Activated CD4-positive, alpha-beta T cell treated with anti-CD3 and anti-CD28 coated beads, Interleukin-2, amount 10 ng/mL, durations not matched to agents 7 days and 5 days (primary cell): ENCODE measurements at places on chromosomes 3 and 15. TPM values are rescaled to one million over a fixed set of nuclear protein-coding genes. Genes with fewer than 3 reads are reported as not detected.

DNA sequence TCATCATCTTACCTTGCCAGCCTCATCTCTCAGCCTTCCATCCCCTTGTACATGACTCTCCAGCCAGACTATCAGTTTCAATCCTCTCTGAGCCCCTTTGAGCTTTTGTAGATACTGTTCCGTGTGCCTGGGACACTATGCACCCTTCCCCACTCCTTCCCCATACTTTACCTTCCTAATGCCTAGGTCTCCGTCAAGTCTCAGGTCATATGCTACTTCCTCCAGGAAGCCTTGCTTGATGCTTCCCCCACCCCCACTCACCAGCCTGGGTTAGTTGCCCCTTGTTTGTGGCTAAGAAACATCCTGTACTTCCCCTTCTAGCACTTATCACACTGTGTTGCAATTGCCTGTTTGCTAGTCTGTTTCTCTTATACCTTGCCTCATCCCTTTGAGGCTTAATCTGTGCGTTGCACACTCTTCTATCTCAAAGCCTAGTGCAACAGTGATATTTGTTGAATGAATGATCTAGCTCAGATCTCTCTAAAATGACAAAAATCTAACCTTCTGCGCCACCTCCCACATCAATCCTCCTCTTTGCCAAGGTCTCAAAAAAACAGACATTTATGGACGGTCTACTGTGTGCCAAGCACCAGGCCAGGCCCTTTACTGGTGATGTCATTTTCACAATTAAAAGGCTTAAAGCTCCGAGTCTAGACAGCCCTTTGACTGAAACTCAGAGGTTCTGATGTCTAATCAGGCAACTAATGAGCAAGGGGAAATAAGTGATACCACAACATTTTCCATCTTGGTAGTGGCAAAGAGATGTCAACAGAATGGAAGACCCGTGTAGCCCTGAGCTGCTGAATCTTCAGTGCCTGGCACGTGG lies 6.5 kb upstream of the USP3 start:
- DNase-seq: peak; percentile 76

Gene DAZL
- total RNA-seq: not detected

DNA sequence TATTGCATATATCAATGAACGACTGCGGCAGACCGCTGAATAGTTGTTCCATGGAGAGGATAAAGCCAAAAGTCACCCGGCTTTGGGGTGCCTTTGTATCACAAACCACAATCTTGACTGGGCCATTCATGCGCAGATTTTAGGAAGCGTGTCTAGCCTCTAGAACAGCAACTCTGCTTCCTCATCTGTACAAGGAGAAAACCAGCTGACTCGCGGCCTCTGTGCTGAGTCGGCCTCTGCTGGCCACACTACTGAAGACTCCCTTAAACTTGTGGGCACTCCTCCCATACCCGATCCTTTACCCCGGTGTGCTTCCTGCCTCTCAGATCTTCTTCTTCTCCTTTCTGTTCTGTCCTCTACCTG lies 872 bp downstream of the DLEC1 start:
- DNase-seq: peak; percentile 61

- no peak for DNase-seq
Measured at GRCh38 chr3:126309165-126309564, 48.0 kb downstream of the KLF15 start.

- no peak for DNase-seq
Measured at GRCh38 chr3:131082871-131083863, 56.5 kb downstream of the NEK11 start.

DNA sequence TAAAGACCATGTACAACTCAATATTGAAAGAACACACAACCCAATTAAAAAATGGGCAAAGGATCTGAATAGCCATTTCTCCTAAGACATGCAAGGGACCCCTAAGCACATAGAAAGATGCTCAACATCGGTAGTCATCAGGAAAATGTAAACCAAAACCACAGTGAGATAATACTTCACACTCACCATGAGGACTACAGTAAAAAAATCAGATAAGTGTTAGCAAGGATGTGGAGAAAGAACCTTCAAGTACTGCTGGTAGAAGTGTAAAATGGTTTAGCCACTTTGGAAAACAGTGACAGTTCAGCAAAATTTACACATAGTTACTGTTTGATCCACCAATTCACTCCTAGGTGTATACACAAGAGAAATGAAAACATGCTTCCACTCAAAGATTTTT lies 30.1 kb upstream of the XIRP1 start:
- DNase-seq: no peak

Gene THSD4
- not detected for total RNA-seq

DNA sequence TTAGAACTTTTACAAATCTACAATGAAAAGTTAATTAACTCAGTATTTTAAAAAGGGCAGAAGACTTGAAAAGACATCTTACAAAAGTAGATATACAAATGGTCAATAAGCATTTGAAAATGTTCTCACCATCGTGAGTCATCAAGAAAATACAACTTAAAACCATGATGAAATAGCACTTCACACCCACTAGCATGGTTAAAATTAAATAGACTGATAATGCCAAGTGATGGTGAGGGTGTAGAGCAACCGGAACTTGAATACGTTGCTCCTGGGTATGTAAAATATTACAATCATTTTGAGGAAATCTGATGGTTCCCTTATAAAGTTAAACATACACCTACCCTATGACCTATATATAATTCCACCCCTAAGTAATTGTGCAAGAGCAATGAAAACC lies 319.8 kb upstream of the UMPS start:
- DNase-seq: no peak

Gene CHST2
- total RNA-seq: 1.3 TPM

- no peak for DNase-seq
Measured at GRCh38 chr3:195699860-195700259, 20.9 kb upstream of the MUC20 start.

Gene CAV3
- total RNA-seq: not detected

Gene GPR62
- total RNA-seq: not detected

DNA sequence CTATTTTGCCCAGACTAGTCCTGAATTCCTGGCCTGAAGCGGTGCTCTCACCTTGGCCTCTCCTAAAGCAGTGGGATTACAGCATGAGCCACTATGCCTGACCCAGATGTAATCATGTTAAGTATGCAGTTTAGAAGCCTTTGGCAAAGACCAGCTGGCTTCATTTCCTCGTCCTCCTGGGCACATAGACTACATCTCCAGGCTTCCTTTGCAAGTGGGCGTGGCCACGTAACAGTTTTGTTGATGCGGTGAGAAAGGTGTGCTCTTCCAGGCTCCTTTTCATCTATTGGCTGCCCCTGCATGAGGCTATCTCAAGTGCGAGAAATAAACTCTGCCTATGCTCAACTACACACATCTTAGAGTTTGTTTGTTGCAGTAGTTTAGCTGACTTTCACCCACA lies 13.0 kb downstream of the SV2B start:
- DNase-seq: no peak

Gene GP5
- 1.1 TPM for total RNA-seq

DNA sequence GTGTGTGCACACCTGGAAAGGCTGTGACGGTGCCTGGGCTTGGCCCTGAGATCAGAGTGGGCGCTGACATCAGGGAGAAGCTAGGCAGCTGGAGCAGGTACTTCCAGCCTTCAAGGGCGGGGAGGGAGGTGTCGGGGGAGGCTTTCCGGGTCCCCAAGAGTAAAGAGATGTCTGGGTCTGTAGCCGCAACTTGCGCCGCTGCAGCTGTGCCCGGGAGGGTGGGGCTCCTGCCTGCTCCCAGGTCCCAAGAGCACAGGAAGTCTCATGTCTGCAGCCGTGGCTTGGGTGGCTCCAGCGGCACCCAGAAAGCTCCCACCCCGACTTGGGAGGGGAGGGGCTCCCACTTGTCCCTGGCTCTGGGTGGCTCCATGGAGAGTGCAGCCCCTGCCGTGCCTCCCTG lies 103.2 kb upstream of the BNIP2 start:
- peak; percentile 27 for DNase-seq

Gene ZNF621
- total RNA-seq: 21.7 TPM

Gene RARB
- not detected for total RNA-seq

Gene MCTP2
- 17.0 TPM for total RNA-seq

- DNase-seq: no peak
Measured at GRCh38 chr3:134291319-134292254, 40.9 kb upstream of the RYK start.

DNA sequence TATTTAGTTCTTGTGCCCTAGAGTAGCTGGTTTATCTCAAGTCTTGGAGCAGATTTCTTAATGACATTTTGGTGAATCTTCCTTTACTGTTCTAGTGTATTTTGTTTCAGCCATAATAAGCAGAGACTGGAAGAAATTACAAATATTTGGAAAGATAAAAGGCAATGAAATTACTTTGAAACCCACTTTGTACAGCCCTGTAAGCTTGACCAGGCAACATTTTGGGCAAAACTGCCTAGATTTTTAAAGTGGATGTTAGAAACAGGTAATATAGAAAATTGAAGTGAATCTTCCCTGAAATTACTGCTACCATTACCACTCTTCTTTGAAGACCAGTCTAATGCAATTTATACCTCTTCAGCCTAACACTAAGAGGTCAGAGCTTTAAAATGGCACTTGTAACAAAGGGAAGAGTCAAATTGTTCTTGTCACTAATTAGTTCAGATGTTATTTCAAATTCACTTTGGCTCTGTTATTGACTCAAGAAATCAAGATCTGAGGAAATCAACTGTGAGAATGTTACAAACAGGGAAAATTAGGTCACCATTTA lies 589.4 kb downstream of the NLGN1 start:
- no peak for DNase-seq

Gene MEGF11
- not detected for total RNA-seq

Gene RBP2
- not detected for total RNA-seq

DNA sequence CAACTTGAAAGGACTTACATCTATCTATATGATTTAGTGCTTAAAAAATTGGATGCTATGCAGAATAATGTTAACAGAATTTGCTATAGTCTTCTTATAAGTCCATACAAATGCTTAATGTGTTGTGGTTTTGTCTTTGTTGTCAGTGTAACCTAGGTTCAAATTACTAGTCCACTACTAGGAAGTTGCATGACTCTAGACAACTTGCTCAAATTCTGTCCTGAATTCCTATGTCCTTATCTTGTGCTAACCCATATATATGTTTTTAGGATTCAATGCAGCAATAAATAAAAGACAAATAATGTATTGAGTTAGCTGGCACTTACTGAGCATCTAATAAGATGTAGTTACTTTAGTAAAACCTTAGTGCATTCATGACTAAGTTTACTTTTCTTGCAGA lies 276.5 kb upstream of the KCNMB2 start:
- DNase-seq: no peak

Gene SI
- total RNA-seq: not detected

- no peak for DNase-seq
Measured at GRCh38 chr3:136251511-136251910, 1.4 kb downstream of the PCCB start.

- no peak for DNase-seq
Measured at GRCh38 chr3:64195789-64196188, 29.5 kb downstream of the PRICKLE2 start.

Gene EXOSC7
- total RNA-seq: 35.8 TPM

Gene DZIP1L
- 0.40 TPM for total RNA-seq

Gene CCR5
- 25.2 TPM for total RNA-seq

GRCh38 chr3:184099806-184100686 lies 3.2 kb downstream of the HTR3E start:
- no peak for DNase-seq

Gene B3GNT5
- total RNA-seq: 0.67 TPM

Gene GABRR3
- total RNA-seq: not detected

DNA sequence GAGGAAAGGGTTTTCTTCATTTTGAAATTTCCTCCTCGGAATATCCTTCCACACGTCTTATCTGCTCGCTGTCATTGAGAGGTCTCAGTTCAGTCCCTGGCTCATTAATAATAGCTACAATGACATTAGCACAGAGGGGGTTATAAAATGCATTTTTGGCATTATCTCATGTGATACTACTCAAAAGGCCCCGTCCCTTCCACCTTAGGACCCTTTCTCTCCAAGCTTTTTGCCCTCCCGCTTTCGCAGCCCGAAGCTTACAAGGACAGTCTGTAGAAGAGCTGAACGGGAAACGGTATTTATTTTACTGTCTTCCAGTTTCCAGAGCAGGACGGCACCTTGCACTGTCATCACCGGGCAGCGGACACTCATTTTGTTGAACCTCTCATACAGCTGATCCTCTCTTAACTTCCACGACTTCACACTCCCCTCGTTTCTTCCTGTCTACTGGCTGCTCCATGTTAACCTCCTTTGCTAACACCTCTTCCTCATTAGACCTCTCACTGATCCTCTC lies 5.6 kb upstream of the PLEKHO2 start:
- DNase-seq: no peak

DNA sequence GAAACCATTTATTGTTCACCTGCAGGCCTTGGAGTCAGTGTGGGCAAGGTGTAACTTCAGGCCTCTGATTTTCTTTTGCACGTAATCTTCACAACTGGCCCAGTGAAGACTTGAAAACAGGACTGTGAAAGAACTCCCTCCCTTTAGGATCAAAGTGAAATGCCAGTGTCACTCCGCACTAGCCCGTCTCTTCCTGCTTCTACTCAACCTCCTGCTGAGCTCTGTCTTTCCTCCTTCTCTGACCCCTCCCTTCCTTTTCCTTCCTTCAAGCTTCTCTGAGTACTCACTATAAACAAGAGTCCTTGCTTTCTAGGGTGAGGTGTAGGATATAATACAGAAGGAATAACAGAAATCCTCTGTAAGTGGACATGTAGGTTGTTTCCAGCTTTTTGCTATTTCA lies 28.5 kb downstream of the TMEM41A start:
- no peak for DNase-seq

Gene CACNA2D3
- not detected for total RNA-seq

Gene ANKDD1A
- total RNA-seq: 0.87 TPM

DNA sequence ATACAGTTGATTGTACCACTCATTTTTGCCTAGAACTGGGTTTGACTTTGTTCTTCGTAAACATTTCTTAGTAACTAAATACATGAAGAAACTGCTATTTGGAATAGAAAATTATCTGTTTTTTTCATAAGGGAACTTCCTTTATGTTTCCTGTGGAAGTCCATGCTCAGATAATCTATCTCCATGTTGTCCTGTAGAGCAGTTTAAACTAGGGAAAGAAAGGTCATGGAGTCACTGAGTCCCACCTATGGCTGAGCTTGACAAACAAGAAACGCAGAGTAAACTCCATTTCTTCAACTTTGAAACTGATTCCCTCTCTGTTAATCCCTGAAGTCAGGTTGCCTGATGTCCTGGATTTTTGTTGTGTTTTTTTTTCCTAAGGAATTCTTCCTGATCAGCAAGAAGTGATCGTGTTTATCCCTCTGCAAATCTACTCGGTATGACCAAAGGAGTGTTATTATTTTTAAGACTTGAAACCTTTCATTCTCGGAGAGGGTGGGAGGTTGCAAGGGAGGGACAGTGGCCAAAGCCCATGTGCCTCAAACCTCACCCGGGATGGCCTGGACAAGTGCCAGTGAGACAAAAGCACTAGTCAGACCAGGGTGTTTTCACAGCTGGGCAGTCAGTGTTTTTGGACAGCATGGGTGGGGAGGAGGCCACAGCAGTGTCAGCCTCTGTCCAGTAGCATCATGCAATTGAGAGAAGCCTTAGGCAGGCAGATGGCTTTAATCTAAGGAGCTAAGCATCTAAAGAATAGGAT lies 129.8 kb upstream of the PHLDB2 start:
- no peak for DNase-seq

DNA sequence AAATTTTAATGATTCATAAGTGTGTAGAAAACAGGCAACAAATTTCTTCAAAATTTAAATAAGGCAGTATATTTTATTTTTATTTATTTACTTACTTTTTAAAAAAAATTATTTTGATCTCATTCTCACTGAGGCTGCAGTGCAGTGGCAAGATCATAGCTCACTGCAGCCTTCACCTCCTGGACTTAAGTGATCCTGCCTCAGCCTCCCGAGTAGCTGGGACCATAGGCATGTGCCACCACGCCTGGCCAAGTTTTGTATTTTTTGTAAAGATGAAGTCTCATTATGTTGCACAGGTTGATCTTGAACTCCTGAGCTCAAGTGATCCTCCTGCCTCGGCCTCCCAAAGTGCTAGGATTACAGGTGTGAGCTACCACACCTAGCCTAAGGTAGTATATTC lies 61.2 kb upstream of the XRN1 start:
- DNase-seq: no peak
